ENCODE measurements at places on chromosomes 3 and 15.
A peak's percentile ranks its signal among the peaks of the same experiment; 100 is the strongest.

- no peak for DNase-seq
Observed at GRCh38 chr15:77643764-77644163, 11.1 kb upstream of the LINGO1 start.

DNA sequence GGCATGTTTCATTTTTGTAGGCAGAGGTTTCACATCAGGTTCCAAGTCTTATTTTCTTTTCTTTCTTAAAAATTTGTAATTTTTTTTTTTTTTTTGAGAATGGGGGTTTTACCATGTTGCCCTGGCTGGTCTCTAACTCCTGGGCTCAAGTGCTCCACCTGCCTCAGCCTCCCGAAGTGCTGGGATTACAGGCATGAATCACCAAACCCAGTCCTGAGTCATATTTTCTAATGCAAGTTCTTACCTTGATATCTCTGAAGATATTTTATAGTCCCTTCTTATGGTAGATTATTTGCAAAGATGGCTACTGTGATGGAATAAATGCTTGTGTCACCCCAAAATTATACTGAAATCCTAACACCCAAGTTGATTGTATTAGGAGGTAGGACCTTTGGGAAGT, 63.8 kb downstream of the SLC9A9 start:
- DNase-seq = no peak

- no peak for DNase-seq
Observed at GRCh38 chr3:174776123-174776522, 83.0 kb upstream of the NAALADL2 start.

- DNase-seq = no peak
Observed at GRCh38 chr3:23439080-23439479, 236.0 kb downstream of the UBE2E2 start.

- no peak for DNase-seq
Observed at GRCh38 chr15:66839506-66840112, 137.6 kb downstream of the SMAD6 start.

DNA sequence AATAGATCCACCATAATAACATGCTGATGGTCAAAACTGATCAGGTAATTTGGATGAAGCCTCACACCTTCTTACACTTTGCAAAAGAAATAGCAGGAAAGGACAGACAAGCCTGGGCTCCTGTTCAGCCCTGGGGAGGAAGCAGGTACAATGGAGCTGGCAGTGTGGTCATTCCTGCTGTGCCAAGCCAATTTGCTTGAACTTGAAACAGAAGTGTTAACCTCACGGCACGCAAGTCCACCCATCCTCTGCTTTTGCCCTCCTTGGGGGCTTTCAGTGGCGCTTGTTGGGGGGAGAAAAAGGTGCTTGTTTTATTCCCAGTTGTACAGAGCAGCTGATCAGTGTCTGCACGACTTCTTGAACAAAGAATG, 36.8 kb upstream of the RFTN1 start:
- DNase-seq = no peak

- no peak for DNase-seq
Observed at GRCh38 chr3:56878074-56878473, 76.3 kb upstream of the ARHGEF3 start.

GRCh38 chr3:168248383-168249204, 152.9 kb upstream of the GOLIM4 start:
- no peak for DNase-seq

GRCh38 chr3:41288785-41289184, 89.5 kb downstream of the CTNNB1 start:
- DNase-seq = no peak

GRCh38 chr3:130515755-130516154, 1.2 kb upstream of the COL6A6 start:
- no peak for DNase-seq

- no peak for DNase-seq
Observed at GRCh38 chr15:52153900-52154895, 37.0 kb downstream of the GNB5 start.

- DNase-seq = no peak
Observed at GRCh38 chr15:31740203-31740602, 290.1 kb upstream of the CHRNA7 start.

DNA sequence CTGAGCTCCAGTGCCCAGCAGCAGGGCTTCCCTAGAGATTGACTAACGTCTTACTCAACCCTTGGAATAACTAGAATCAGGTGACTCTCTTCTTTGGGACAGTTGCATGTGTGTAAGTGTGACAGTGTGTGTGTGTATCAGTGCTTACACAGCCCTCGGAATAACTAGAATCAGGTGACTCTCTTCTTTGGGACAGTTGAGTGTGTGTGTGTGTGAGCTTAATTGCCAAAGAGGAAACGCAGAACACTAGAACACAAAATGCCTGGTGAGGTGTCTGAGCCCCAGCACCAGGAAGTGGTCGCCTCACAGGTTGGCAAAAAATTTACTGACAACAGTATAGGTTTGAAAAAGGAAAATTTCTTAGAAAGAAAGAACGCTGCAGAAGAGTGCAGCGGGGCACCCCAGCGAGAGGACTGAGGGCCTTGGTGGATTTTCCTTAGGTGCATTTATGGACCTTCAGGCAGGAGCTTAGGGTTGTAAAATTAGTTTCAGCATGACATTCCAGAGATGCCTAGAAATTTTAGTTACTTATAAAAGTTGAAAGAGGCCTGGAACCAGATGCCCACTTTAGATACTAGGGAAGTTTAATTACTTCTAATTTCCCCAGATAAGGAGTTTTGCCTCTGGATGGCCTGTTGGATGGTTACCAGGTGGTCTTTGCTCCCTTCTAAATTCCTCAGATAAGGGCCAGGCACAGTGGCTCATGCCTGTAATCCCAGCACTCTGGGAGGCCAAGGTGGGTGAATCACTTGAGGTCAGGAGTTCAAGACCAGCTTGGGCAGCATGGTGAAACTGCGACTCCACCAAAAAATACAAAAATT, 3.7 kb upstream of the WDR82 start:
- DNase-seq = no peak

GRCh38 chr15:52790169-52790708, at the start of gene ONECUT1:
Gene ONECUT1 (minus strand): TSS chr15:52790336. CDS start chr15:52789884, 452 bp downstream.
- DNase-seq = no peak

DNA sequence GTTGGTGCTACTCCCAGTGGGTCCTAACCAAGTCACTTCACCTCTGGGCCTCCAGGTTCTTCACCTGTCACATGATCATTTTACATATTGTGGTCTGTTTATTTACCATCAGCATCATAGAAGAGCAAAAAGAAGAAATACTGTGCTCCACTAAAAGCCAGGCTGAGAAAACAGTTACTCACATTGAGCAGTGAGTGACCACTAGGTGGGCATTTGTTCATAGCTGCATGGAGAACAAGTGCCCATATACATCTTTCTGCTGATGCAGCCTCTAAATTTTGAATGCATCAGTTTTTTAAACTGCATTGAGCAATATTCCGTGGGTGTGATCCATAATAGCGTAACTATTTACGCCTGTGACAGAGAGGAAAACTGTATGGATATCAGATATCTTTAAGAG, 76.2 kb downstream of the DCUN1D1 start:
- no peak for DNase-seq

- DNase-seq = peak; percentile 89
Observed at GRCh38 chr15:75201616-75202250, at the start of gene C15orf39. Gene C15orf39 (plus strand): TSS chr15:75201882. CDS start chr15:75206049, 4,167 bp downstream.

DNA sequence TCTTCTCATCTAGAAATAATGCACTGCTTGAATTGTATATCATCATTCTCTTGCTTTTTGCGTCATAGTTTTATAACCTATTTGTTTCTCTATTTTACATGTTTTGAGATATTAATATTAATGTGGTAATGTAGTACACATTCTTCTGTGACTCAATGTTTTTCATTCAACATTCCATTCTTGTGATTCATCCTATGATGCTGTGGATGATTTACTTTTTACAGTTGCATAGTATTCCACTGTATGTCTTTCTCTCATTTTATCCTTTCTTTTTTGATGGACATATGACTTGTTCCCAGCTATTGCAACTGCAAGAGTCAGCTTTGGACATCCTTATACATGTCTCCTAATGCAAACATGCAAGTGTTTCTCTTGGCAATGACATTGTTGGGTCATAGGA, 20.6 kb upstream of the VEPH1 start:
- DNase-seq = no peak

- no peak for DNase-seq
Observed at GRCh38 chr3:102089904-102090720, 240.8 kb downstream of the NFKBIZ start.

- no peak for DNase-seq
Observed at GRCh38 chr15:95263751-95264150, 1032.4 kb downstream of the MCTP2 start.

GRCh38 chr15:68389936-68390817, 41.8 kb downstream of the ITGA11 start:
- DNase-seq = peak; percentile 31

GRCh38 chr15:76996526-76997401, 1.8 kb downstream of the PSTPIP1 start:
- no peak for DNase-seq

- no peak for DNase-seq
Observed at GRCh38 chr3:152043620-152044019, 170.2 kb downstream of the SUCNR1 start.

DNA sequence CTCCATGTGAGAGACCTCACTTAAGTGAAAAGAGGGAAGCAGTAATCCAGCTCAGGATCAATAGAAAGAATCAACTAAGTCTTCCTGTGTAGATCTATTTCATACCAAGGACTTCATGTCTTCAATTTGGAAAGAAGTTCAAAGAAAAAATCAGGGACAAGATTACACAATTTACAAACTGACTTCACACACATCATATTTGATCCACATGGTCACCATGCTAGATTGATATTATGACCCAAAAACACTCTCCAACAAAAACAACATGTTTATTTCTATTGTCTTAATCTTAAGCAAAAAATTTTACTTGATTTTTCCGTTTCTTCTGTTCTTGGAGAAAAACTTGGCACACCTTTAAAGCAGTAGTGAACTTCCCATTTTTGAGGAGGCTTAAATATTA, 76.3 kb downstream of the THBS1 start:
- DNase-seq = no peak

- no peak for DNase-seq
Observed at GRCh38 chr3:154188846-154189245, 67.7 kb downstream of the ARHGEF26 start.

- no peak for DNase-seq
Observed at GRCh38 chr3:9913601-9914000, 3.3 kb upstream of the IL17RC start.

GRCh38 chr15:61680260-61681037, 379.8 kb downstream of the VPS13C start:
- no peak for DNase-seq

GRCh38 chr3:71087143-71088018, 496.1 kb downstream of the FOXP1 start:
- DNase-seq = no peak
